ENCODE measurements at places on chromosomes 4 and X.

DNA sequence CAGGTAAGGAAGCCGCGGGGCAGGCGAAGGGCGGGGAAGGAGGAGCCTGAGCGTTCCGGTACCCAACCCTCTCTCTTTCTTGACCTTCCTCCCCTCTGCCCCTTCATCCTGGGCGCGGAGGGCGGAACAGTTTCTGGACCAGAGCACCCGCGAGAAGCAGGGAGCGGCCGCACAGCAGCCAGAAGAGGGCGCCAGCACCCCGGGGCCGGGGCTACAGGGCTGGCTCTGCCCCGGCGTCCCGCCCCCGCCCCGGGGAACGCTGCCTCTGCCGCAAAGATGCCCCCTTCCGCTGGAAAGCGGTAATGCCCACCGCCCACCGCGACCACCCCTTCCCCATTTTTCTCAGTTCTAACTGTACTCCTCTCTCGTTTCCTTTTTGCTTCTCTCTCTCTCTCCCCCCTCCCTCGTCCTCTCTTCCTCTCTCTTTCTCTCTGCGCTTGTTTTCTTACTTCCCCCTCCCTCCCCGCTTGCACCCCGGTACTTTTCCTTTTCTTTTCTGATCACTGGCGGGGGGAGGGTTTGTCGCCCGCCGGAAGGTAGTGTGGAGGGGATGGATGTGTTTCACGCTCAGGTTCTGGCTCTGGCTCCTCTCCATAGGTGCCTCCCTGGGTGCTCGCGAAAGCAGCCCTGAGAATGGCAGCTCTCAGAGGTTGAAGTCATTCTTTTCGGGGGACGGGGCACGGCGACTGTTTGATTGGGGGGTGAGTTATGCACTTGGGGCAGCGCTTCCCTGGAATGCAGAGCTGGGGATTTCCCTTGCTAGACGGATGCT is 13.1 kb upstream of the PRDM8 start:
- DNase-seq, result peak; percentile 97

DNA sequence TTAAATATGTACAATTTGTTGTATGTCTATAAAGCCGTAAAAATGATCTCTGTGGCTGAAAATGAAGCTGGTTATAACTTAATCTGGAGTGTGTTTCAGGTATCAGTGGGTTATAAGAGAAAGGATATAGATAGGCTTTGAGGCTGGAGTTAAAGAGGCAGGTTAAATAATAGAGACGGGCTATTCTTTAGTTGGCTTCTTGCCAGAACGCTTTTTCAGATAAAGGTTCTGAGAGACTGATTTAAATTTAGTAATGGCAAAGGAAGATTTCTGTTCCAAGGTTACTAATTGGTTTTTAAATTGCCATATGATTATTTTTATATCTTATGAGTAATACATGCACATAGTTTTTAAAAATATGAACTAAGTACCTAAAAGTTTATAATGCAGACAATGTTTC is 117.4 kb downstream of the AWAT2 start:
- no peak for DNase-seq

DNA sequence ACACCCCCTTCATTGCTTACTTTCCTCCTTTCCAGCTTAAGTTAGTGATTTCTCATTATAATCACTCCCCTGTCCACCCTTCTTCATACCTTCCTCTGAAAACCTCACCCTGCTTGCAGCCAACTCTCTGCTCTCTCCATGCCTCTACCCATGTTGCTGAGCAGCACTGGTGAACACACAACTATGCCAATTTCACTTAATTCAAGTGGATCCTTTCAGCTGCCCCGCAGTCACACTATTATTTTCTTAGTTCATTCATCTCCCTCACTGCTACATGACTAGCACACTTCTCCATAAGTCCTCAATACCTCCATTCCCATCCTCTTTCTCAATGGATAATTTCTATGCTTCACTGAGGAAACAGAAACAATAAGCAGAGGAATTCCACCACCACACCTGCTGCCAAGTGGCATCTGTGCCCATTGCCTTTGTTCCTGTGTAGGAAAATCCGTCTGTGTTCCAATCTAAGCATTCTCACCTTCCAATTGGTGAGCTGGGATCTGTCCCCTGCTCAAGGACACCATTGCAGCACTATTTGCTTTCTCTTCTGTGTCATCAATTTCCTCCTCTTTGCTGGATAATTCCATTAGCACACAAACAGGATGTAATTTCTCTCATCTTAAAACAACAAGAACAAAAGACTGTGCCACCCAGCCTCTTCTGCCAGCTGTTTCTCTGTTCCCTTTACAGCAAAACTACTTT is 25.2 kb upstream of the PRSS48 start:
- no peak for DNase-seq

DNA sequence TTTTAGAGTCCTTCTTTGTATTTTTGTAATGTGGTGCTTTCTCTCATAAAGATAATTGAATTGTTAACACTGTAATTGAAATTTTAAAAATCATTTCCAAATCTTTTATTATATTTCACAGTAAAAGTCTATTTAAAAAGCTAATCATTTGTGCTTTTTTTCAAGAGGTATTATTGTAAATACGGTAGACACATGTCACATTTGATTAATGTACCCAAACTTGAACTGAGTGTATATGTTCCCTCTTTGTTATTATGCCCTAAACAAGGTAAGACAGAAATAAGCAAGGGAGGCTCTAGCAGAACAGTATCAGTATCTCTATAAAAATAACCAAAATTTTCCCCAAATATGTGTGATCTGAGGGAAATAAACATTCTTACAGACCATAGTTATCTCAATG is 21.5 kb upstream of the LARP1B start:
- DNase-seq, result no peak

- no peak for DNase-seq
Measured at GRCh38 chr4:16000708-16001483, 37.9 kb upstream of the FGFBP2 start.
